Neuronal stem cell (in vitro differentiated cells): ENCODE measurements at places on chromosomes 1 and 21.

DNA sequence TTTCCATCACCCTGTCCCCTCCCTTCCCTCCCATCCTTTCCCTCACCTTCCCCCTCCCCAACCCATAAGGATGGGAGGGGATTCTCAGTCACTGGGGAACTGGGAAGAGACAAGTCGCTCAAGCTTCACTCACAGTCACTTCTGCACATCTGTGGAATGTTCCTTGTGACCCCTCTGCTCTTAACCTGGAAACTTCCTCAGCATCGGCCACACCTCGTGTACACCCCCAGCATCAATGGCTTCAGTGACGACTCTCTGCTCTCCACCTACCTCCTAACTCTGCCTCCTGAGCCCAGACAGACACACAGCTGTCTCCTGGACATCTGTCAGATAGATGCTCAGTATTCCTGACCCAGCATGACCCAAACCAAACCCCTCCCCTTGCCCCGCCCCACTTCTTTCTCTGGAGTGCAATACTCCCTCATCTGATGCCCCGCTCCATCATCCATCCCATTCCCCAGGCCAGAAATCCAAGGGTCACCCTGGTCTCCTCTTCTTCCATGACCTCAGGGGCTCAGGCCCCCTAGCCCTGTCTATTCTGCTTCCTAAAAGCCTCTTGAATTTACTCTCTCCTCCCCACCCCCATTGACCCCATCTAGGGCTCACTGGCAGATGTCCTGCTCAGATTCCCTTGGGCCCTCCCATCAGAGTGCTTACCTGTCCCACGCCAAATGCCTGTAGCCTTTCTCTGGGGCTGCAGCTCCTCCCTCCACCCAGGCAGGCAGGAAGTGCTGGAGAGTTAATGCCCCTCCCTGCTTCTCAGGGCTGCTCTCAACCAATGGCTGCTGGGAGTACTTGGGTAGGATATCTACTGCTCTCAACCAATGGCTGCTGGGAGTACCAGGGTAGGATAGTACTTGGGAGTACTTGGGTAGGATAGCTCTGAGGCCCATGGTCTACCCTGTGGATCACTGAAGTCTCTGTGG, 83.1 kb upstream of the CSF3R start:
- DNase-seq = no peak

- no peak for DNase-seq
Observed at GRCh38 chr1:203099805-203100515, 14.1 kb upstream of the MYOG start.

- DNase-seq = peak; percentile 35
Observed at GRCh38 chr1:194295685-194296084, 1109.3 kb upstream of the B3GALT2 start.

GRCh38 chr1:157399343-157399983, 152.9 kb downstream of the FCRL5 start:
- DNase-seq = no peak

- DNase-seq = no peak
Observed at GRCh38 chr1:33371334-33371733, 50.4 kb upstream of the A3GALT2 start.

DNA sequence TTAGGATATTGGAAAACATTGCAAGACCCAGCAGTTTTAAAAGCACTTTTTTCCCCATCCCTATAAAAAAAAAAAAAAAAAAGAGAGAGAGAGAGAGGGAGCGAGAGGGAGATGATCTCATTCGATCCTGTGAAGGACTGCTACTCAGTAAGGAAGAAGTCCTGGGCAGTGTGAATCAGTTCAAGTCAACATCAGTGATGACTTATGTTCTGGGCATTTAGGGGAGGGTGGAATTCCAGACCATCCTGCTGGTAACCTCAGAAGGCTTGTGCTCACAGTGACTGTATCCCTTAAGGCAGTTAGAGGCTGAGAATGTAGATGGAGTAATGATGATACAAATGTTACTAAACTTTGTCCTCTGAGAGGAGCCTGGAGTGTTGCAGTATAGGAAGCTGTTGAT, 151.4 kb downstream of the TGFB2 start:
- no peak for DNase-seq

DNA sequence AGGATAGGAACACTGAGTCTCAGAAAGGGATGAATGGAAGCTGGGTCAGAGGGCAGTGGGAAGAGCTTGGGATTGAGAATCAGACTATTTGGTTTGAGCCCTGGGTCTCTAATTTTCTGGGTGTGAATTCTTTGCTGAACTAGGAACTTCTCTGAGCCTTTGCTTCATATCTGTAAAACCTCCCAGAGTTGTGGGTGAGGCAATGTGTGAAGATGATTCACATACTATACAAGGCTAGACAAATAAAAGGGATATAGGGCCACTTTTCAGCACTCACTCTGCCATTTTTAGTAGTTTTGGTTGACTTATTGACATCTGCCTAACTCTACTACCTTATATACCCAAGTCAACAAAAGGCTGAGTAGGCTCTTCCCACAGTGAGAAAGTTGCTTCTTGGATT, 77.7 kb upstream of the JUN start:
- DNase-seq = no peak

- peak; percentile 37 for DNase-seq
Observed at GRCh38 chr1:109986054-109986444, 1.5 kb downstream of the AHCYL1 start.

GRCh38 chr1:14296795-14297194, 301.7 kb upstream of the KAZN start:
- DNase-seq = no peak

- DNase-seq = no peak
Observed at GRCh38 chr1:64038965-64039364, 164.5 kb upstream of the UBE2U start.

- no peak for DNase-seq
Observed at GRCh38 chr1:6822530-6823359, 37.5 kb downstream of the CAMTA1 start.

DNA sequence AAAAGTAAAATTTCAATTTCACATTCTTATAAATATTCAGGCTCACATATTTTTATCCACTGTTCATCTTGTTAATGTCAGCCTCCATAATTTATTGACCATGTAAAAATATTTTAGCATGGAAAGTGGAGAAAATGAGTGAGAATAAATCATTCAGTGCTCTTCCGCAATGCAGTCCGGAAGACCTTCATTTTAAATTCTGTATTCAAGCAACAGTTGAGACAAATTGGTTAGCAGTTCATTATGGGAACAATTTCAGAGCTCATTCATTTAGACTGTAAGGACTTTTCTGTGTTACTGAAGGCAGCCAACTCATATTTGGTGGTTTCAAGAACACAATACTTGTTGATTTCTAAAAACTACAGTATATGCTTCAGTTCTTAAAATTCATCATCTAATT, 97.8 kb downstream of the TYW3 start:
- DNase-seq = no peak

GRCh38 chr1:227156520-227156919, 161.8 kb downstream of the CDC42BPA start:
- DNase-seq = no peak

DNA sequence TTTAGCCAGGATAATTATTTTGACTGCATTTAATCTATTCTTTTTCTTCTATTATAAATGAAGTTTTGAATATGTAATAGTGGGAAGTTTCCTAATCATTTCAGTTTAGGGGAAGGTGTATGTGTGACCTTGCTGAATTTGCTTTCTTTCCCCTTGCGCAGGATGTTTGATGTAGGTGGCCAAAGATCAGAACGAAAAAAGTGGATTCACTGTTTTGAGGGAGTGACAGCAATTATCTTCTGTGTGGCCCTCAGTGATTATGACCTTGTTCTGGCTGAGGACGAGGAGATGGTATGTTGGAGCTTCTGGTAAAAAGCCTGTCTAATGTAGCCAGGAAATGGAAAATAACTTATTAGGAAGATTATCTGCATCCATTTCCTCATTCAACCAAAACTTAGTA, 33.4 kb downstream of the GNAT2 start:
- no peak for DNase-seq

GRCh38 chr21:27329255-27329851, 362.5 kb upstream of the ADAMTS5 start:
- no peak for DNase-seq

DNA sequence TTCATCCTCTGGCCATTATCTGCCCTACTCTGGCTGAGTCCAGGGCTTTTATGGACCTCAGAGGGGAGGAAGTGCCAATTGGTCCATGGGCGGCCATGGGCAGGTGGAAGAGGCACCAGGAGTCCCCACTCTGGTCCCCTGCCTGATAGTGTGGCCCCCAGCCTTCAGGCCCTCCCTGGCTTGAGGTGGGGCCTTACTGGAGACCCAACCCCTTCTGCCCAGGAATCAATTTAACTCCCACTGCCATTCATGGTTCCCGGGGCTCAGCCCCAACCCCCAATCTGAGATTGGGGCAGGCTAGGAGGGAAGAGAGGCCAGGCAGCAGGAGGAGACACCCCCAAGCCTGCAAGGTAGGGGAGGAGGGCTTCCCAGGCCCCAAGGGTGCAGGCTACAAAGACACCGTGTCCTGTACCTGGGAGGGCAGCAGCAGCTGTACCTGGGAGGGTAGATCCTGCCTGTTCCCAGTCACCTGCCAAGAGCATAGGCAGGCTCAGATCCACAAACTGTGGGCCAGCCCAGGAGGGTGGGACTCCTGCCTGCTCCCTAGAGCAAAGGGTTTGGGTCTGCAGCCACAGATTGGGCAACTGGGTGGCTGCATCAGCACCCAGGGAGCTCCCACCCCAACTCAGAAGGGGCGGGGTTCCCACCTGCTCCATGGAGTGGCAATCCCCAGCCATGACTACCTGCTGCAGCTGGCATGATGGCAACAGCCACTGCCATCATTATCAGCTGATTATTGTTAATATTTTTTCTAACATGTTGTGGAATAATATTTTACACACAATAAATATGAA, 1044.1 kb upstream of the B3GALT2 start:
- DNase-seq = no peak
